ENCODE measurements at places on chromosomes 16 and 17.

DNA sequence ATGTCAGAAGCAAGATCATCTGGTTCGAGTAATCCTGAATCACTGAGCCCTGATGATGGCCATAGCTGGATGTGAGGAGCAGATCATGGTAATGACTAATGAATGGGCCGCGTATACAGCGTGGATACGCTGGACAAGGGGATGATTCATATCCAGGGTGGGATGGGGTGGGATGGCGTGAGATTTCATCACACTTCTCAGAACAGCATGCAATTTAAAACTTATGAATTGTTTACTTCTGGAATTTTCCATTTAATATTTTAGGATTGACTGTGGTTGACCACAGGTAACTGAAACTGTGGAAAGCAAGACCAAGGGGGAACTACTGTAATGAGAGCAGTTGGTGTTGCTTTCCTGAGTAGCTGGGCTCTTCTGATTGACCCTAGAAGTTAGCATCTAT, 225.5 kb downstream of the STX8 start:
- DNase-seq: no peak

DNA sequence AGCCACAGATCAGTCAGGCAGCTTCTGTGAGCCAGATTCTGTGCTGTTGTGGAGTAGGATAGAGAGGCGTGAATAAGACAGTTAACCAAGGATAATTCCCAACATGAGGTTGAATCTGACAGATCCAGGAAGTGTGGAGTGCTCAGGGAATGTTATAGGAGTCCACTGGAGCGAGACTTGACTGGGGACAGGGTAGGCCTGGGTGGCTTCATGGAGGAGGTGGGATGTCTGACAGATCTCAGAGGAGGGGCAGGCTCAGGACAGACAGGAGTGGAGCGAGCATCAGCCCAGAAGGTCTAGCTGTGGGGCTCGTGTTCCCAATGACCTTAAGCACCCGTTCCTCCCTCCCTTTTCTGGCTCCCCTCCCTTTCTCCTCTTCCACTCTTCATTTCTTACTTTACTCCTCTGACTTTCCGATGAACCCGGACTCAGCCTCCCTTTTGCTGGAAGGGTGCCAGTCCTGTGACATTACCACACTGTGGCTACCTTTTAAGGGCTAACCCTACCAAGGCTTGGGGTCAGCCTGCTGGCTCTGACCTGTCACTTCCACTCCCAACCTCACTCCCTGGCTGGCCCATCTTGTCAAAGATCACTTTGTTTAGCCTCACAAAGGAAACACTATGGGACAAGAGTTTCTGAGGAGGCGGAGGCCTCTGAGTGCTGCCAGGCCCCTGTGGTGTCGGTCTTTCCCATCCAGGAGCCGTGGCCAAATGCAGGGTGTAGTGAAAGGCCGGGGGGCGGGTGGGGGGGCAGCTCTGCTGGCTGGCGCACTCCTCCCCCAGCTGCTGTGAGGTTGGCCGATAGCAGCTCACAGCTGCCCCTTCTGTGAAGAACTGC, 28.5 kb upstream of the EFCAB13 start:
- DNase-seq: no peak

DNA sequence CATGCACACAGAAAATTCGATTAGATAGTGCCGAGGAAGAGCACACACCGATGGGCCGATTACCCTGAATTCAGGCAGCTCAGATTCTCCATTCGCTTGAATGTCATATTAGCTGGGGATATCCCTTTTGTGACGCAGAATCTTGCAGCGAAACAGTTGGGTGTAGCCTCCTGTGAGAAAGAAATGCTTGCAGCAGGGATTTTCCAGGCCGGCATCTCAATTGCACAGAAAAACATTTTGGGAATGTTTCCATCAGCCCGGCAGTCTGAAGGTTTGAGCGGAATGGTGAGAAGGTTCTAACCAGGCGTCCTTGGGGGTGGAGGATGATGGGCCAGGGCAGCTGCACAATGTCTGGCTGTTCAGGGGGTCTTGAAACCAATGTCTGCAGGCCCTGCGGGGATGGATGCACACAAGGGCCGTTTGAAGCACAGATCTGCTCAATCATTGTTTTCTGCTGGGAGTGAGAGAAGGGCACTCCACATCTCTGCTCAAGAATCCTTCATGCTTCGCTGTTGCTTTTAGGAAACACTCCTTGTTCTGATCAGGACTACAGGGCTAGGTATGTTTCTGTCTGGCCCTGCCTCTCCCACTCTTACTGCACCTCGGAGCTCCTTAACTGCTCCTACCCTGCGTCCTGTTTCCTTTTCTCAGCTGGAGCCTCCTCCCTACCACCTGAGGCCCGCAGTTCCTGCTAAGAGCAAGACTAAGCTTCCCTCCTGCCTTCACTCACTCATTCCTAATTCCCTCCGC, 94.6 kb downstream of the CMIP start:
- DNase-seq: no peak

GRCh38 chr16:69523566-69524305, 42.0 kb upstream of the NFAT5 start:
- no peak for DNase-seq

DNA sequence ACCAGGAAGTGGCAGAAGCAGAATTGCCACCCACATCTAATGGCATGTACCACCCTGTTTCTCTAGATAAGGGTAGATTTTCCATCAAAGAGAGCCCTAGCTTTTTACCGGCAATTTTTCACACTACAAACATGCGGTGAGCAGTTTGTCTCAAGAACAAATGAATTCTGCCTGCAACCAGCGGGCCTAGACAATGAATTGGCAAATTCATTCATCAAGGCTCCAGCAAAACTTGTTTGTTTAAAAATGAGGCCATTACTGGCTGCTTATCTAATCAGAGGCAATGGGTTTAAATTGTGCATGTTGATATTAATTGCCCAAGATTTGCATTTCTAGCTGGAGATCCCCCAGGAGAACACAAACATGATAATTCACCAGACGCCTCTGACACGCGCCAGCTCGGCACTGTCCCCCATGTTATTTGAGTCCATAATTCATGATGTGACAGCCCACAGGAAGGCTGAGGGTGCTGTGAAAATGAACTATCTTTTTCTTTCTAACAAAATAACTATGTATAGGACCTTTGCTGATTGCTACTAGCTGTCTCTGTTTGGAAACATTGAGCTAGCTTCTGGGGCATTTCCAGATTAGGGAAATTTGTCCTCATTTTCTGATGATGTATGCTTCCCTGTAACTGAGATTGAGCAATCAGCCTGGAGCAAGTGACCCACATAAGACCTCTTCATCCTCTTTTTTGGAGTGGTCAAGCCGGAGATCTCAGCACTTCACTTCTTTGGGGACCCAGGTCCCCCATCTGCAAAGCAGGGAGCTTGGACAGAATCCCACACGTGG, 80.8 kb downstream of the CNGB1 start:
- no peak for DNase-seq

GRCh38 chr16:2465653-2466415, 5.3 kb upstream of the NTN3 start:
- no peak for DNase-seq

DNA sequence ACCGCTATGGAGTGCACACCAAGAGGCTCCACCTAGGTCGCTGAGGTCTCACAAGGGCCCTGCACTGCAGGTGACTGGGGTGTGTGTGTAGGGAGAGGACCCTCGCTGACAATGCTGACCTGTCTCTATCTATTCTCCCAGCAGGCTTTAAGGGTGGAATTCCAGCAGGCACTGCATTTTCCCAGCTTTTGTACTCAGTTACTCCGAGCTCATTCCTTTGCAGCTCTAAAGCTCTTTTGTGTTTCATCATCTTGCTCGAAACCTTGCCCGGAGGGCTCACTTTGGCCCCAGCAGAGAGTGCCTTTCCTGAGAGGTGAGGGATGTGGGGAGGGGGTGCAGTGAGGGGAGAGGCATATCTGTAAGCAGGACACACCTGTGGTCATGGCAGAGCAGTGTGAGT, 39.3 kb downstream of the SMPD3 start:
- no peak for DNase-seq

DNA sequence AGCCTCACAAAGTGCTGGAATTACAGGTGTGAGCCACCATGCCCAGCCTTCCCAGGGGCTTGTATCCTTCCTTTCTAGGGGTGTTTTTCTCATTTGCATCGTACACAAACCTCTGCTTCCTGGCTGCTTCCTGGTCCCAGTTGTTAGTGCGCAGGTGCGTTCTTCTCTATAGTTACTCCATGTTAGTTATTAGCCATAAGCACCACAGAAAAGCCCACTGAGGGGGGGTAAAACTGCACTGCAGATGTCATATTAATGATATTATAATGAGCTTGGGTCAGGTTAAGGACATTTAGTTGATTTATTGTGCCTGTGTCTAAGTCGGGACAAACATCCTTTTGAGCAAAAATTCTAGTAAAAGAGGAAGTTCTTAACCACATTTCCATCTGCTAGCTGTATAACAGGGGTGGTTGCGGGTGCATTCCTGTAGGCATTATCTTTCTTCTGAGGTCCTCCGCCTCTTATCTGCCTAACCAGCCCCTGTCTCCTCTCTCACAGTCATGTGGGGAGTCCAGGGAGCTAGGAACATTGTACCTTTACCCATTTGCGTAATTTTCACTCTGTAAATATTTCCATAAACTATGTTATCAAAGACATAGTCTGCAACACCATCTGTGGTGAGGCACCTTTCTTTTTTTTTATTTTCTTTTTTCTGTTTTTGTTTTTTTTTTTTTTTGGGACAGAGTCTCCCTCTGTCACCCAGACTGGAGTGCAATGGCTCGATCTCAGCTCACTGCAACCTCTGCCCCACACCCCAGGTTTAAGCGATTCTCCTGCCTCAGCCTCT, 23.6 kb upstream of the ATF7IP2 start:
- no peak for DNase-seq

DNA sequence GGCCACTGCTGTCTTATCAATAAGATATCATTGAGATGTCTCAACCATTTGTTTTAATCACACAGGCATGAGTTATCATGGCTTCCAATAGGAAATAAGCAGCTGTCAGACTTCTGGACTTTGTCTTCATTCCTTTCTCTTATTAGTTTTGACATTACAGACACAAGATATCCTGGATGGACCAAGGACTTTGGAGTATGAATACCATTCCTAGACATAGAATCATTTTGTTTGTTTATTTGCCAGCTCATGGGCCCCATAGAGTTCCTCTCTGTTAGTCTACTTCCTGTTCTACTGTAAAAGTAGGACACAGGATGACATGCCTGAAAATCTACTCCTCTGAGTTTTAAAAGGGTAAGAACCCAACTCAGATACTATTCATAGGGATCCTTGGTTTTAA, 77.7 kb upstream of the KCNJ16 start:
- DNase-seq: no peak

DNA sequence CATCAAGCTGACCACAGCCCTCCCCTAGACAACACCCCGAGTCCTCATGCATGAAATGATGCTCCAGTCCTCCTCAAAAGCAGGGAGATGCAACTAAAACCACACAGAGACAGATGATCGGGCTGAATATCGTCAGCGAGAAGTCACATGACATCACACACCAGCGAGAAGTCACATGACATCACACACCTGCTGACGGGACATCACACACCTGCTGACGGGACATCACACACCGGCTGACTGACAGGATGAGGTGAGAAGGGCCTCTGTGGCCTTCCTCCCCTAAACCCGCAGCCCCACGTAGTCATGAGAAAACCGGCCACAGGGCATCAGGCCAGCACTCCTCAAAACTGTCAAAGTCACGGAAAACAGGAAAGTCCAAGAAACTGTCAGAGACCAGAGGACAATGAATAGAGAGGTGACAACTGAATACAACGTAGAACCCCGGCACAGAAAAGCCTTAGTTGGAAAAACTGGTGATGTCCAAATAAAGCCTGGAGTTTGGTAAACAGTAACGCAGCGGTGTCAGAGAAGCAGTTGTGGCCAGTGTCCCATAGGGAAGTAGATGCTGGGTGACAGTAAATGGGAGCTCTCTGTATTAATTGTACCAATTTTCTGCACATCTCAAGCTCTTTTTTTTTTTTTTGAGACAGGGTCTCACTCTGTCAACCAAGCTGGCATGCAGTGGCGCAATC, 14.3 kb downstream of the LITAF start:
- no peak for DNase-seq

- no peak for DNase-seq
Measured at GRCh38 chr16:17026600-17027242, 444.0 kb downstream of the XYLT1 start.

DNA sequence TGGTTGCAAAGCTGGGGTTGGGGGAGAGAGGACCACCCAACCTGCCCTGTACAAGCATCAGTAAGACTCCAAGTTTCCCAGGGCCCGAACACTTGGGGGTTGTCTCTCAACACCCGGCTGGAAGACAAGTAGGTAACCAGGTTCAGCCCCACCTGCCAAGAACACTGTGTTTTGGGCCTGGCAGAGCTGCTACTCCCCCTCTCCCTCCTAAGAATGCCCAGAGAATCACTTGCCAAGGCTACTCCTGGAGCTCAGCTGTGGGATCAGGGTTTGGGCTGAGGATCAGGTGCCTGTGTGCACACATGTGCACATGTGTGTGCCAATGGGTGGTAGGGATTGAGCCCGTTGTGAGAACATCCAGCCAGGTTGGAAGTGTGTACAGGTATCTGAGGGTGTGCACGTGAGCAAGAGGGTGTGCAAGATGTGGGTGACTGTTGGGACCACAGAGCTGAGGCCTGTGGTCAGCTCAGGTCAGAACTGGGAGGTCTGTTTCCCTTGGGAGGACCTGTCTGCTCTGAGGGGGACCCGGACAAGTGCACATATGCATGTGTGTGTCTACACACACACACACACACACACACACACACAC, 2.3 kb downstream of the HSD11B2 start:
- DNase-seq: no peak

DNA sequence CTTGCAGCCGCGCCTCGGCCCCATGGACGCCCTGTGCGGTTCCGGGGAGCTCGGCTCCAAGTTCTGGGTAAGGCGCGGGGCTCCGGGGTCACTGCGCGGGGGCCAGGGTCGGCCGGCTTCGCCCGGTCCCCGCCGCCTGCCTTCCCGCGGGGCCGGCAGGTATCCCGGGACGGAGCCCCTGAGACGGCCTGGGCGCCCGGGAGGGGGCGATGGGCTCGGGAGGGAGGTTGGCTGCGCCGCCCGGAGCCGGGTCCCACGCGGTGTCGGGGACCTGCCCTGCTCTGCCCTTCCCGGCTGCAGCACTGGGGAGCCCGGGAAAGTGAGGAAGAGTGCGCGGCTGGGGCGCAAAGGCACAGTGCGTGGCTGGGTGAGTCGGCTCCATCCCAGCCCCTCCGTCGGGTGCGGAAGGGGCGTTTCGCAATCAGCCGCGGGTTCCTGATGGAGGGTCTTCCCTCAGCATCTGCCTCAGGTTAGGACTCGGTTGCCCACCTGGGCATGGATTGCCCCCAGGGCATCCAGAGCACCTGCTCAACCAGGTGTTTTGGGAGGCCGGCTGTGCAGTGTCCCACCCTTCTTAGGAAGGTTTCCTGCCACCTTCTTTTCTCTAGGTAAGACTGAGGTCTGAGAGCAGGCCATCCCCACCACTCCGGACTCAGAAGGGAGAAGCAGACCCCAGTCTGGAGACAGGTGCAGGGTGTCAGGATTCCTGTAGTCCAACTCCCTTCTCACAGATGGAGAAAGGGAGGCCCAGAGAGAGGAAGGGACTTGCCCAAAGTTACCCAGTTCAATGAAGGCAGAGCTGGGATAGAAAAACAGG, 442 bp downstream of the ABCC3 start:
- DNase-seq: no peak

DNA sequence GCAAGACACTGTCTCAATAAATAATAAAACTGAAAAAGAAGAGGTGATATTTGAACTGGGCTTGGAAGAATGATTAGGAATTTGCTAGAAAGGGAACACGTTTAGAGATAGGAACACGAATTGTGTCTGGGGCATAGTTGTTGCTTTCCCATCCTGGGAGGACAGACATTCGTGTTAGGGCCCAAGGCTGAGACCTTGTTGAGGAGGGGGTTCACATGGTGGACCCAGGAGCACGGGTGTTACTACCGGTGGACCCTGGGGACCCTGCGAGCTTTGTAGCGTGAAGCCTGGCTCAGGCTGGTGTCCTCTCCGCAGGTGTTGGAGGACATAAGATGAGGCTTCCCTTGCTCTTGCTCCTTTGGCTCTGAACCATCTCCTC, 1.2 kb downstream of the ACSF3 start:
- DNase-seq: no peak
